Skeletal muscle tissue (tissue), 5 donors: ENCODE measurements at places on chromosomes 12 and 14. TPM values are rescaled to one million over a fixed set of nuclear protein-coding genes. Genes with fewer than 3 reads are reported as not detected.

The SCN8A gene
- total RNA-seq: 0.52 TPM

The TSPAN19 gene
- total RNA-seq: not detected

The CMA1 gene
- total RNA-seq: 0.52 TPM

The KRT2 gene
- total RNA-seq: not detected

The PRH2 gene
- not detected for total RNA-seq

The IL22 gene
- not detected for total RNA-seq
